Endothelial cell of umbilical vein (primary cell): ENCODE measurements at places on chromosomes 13 and 19. TPM values are rescaled to one million over a fixed set of nuclear protein-coding genes. Genes with fewer than 3 reads are reported as not detected.

RNASEH2A gene
- 36.7 and 45.4 TPM in 2 replicates for polyA plus RNA-seq

IL17D gene
- polyA plus RNA-seq, result 4.0 and 5.5 TPM in 2 replicates

CDK8 gene
- polyA plus RNA-seq, result 11.5 and 12.2 TPM in 2 replicates

ZNF793 gene
- 0.37 and 0.40 TPM in 2 replicates for polyA plus RNA-seq

GNA15 gene
- 0.10 and 0.17 TPM in 2 replicates for polyA plus RNA-seq

PSG11 gene
- polyA plus RNA-seq, result not detected in 2 replicates

EMP3 gene
- 406 and 565 TPM in 2 replicates for polyA plus RNA-seq

ZNF888 gene
- polyA plus RNA-seq, result 0.56 and 0.72 TPM in 2 replicates

DNA sequence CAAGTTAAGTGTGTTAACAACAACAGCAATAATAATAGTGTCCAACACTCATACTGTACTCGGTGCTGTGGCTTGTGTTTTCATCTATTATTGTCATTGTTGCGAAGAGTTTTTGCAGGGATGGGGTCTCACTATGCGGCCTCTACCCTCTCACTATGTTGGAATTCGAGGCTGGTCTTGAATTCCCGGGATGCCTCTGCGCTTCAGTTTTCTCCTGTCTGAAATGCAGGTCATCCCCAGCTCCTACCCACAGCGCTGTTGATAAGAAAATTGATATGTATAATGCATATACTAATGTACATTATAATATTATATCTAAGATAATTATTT, 4.9 kb upstream of the SBK3 start:
- no peak for DNase-seq

DNA sequence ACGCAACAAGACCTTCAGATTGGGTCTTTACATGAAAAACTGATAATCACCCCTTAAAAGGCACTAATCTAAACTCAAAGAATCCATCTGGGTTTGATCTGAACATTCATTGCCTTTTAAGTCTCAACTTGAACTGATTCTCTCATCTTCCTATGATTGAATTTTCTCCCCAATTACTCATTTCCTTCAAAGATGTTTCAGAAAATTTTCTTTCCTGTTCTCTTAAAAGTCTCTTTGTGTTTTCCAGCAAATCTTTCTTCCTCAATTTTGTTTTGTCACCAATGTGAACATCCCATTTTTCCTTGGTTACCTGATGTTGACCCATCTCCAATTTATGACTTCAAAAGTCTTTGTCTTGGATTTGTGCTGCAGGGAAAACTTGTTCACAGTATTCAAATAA, 234.3 kb downstream of the DACH1 start:
- DNase-seq, result peak; percentile 73

DNA sequence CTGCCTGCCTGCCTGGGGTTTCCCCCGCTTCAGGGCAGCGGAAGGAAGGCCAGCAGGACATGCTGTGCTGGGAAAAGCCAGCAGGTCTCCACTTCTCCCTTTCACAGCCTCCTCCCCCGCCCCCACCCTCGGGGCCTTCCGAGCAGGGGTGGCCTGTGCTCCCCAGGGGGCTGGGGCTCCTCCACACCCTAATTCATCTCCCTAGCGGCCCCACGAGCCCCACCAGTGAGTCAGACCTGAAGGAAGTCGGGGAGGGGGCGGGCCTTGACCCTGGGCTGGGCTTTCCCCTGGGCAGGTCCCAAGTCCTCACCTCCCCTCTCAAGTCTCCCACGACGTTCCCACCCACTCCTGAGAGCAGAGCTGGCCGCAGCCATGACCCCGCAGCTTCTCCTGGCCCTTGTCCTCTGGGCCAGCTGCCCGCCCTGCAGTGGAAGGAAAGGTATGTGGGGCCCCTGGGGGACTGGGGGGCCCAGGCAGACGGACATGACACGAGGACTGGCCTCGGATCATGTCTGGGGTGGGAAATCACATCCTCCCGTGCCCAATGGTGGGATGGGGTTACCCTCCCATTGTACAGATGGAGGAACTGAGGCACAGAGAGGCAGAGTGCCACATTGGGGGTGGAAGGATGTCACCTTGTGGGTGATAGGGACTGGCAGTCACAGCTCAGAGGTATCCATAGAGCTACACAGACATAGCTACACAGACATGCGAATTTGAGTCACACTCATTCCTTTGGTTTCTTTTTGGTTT, at the start of gene EBI3:
EBI3 (plus strand) TSS at position 345 of the 753 bp plus-strand sequence; CDS start at position 373, 28 bp downstream.
- peak; percentile 23 for DNase-seq

DNA sequence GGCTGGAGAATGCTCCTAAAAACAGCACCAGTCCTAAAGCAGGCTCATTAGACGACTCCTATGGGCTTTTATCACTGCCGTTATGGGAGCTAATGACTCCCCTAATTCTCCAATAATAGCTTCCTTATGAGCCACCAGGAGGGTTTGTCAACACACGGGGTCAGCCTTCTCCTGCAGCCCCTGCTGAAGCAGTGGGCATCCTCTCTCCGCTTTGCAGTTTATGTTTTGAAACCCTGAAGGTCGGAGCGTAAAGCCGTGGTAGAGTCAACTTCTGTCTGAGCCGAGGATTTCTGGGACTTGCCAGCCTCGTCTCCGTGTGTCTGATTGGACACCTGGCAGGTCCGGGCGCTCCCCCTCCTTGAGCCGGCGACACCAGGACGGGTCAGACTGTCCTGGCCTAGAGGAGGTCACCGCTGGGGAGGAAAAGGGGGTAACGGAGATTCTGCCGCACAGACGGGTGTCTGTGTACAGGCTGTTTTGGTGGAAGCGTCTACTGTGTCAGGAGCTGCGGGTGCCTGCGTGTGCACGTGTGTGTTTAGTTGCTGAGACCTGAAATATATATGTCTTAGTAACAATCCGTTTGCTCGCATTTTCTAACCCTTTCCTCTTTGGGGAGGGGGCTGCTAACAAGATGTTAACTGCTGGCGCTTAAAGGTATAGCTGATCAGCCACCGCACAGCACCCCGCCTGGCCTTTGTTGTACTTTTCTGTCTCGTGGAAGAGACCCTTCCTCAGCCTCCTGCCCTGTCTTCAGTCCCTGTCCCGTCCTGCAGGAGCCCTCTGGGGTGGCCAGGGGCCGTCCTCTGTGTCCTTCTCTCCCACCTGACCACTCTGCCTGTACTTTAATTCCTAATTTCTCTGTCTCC, 1.9 kb downstream of the KDM4B start:
- DNase-seq, result peak; percentile 43

DNA sequence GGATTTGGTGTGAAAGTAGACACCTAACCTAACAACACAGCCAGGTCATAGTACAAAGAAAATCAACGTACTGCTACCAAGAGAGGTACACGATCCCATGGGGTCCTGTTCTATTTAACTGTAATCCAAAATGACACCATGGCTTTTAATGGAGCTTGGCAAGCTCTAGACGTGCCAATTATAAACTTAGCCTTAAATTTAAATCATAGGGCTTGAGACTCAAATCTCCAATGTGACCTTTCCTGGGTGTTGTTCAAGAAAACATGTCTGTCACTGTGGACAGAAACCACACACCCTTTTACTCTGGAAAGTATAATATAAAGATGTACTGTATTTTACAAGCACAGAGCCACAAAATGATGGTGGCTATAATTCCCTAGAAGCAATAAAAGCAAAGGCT, 299.3 kb downstream of the ENOX1 start:
- no peak for DNase-seq

GRCh38 chr13:94414708-94415107, 64.8 kb downstream of the DCT start:
- no peak for DNase-seq

- DNase-seq, result no peak
Measured at GRCh38 chr13:110522721-110523120, 38.8 kb downstream of the RAB20 start.

- DNase-seq, result no peak
Measured at GRCh38 chr13:102774591-102775520, 1.3 kb upstream of the TEX30 start.

DNA sequence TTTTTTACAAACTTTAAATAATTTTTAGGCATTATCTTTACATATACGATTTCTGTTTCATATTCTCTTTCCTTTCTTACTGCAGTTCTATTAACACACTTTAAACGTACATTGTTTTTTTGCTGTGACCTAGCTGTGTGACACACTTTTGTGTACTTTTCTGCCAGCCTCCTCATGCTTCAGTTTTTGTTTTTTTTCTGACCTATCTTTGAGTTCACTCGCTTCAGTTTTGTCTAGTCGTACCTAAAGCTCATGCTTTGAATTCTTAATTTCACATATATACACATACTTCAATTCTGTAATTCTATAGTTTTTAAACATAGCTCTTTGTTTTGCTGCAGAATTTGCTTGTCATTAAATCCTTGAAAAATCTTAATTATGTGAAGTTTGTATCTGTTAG, 150.4 kb downstream of the PDS5B start:
- DNase-seq, result peak; percentile 55

GRCh38 chr13:73466561-73466960, 407.8 kb downstream of the KLF5 start:
- DNase-seq, result no peak

- DNase-seq, result no peak
Measured at GRCh38 chr13:43751624-43752023, 35.1 kb downstream of the ENOX1 start.

DNA sequence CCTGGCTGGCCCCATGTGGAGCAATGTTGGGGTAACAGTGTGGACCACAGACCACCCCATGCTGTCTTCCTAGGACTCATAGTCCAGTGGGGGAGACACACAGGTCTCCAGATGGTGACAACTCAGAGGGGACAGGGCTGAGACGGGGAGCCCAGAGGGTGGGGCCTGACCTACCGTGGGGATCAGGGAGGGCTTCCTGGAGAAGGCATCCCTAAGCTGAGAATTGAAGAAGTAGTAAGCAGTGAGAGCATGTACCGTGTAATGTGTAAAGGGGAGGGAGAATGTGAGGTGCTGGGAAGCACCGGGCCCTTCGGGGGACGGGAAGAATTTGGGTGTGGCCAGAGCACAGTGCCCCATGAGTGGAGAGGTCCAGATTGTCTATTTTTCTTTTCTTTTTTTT, 31.0 kb downstream of the PPP1R37 start:
- DNase-seq, result no peak

DNA sequence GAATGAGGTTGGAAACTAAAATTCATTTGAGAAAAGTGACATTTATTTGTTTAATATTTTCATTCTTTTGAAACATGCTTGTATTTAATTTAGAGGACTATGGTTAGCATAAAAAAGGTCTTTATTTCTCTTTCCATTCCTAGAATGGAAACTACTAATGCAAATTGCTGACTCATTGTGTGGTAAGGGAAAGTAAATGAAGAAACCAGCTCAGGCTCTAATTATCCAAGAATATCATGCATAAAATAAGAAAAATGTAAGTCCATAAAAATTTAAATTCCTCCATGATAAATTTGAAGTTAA, 777.0 kb upstream of the SLITRK1 start:
- DNase-seq, result no peak

- no peak for DNase-seq
Measured at GRCh38 chr19:18743784-18744418, 47.2 kb downstream of the COMP start.

DNA sequence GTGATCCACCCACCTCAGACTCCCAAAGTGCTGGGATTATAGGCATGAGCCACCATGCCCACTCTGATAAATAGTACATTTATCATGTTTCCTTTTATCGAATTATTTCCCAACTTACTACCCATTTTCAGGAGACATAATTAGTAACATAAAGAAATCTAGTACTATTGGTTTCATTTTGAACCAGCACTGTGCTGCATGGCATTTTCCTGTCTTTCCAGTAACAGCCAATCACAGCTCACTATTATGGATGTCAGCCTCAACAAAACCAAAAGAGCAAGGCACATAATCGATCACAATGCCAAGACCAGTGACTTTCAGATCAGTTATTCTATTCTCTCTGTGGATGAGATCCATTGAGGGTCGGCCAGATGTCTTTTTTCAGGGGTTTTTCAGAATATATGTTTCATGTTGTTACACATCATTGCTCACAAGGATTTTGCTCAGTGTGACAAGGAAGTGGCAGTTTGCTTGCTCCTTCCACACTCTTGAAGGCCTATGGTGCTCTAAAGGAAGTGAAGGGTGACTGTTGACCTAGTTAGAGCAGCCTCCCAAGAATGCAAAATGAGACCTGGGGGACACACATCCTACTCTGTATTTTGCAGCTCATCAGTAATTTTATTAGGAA, 233.4 kb downstream of the KCNRG start:
- no peak for DNase-seq

DNA sequence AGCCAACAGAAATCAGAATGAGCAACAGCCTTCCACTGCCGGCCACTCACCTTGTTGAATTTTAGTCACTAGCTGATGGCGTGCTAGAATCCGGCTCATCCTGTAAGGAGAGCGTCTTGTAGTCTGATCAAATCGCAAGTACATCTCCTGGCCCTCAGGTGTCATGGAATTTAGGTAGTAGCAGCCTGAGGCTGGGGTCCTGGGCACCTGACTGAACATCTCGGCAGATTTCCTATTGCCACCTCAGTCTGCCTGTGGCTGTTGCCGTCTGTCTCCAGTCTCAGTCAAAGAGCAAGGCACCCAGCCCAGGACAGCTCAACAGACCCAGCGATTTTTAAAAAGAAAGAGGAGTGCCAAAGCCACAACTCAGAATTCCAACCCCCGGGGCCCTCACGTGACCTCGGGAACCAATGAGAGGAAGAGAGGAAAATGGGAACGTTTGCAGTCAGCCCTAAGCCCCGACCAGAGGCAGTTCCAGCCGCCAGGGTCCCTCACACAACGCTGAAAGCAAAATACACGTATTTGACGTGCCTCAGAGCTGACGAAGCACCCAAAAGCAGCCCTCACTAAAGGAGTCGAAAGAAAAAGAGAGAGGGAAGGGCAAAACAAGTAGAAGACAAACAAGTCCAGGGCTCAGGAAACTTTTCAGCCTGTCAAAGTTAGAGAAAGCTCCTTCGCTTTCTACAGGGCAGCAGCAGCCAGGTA, at the start of gene STARD13:
STARD13 (minus strand) TSS at position 336 of the 705 bp plus-strand sequence; CDS start at position 219, 117 bp downstream.
- peak; percentile 98 for DNase-seq

DNA sequence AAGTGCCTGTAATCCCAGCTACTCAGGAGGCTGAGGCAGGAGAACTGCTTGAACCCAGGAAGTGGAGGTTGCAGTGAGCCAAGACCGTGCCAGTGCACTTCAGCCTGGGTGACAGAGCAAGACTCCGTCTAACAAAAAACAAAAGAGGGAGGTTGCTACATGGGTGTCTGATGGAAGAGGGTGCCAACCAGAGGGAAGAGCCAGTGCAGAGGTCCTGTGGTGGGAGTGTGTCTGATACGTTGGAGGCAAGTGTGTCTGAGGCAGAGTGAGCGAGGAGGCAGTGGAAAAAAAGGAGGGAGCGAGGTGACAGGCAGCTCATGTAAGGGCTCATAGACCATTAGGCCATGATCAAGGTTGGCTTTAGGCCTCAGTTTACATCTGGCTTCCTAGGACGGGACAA, 6.8 kb downstream of the PDE4A start:
- DNase-seq, result no peak

DNA sequence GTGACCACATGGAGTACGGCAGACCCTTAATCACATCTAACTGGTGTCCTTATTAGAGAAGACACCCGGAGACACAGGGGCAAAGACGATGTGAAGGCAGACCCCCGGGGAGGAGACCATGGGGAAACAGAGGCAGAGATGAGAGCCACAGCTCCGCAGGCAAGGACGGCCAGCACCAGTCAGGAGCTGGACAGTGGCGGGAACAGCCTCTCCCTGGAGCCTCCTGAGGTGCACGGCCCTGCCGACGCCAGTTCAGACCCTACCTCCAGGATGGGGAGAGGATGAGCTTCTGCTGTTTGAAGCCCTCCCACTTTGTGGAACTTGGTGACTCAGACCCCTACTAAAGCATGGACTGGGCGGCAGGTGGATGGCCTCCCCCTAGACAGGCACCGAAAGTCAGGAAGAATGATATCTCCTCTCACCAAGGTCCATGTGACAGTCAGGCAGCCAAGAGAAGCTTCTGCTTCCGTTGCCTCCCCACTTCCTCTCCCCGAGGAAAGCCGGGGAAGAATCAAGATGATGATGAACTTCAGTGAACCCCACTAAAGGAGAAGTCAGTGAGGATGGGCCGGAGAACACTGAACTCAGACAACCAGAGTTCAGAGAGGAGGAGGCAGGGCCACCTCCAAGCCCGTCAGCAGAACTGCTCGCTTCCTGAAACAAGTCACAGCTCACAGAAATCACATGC, 25.4 kb downstream of the RAB20 start:
- DNase-seq, result no peak
